ENCODE measurements at places on chromosomes 4 and X.

GRCh38 chrX:16606142-16606720, 43.7 kb upstream of the S100G start:
- DNase-seq = no peak

DNA sequence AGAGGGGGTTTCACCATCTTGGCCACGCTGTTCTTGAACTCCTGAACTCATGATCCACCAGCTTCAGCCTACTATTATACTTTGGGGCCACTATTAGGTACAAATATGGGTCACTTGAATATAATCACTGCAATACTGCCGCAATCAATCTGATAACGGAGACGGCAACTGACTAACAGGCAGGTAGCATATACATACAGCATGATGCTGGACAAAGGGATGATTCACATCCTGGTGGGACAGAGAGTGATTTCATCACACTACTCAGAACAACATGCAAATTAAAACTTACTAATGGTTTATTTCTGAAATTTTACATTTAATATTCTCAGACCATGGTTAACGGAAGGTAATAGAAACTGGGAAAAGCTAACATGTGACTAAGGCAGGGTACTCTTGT, 10.9 kb downstream of the LRBA start:
- DNase-seq = peak; percentile 80

DNA sequence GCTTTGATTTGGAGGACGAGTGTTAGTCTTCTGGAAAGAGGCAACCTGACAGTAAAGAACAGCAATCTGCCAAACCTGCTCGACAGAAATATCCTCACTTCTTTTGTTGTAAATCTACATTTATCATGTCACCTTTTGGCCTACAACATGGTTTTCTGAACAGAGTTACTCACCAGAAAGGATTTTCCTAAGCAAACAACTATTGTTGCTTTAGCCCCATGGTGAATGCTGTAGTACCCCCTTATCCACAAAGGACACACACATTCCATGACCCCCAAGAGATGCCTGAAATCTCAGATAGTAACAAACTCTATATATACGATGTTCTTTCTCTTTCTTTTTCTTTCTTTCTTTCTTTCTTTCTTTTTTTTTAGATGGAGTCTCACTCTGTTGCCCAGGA, 42.7 kb downstream of the TMEM150C start:
- peak; percentile 13 for DNase-seq

GRCh38 chr4:153465615-153466080, 512 bp upstream of the TMEM131L start:
- no peak for DNase-seq

DNA sequence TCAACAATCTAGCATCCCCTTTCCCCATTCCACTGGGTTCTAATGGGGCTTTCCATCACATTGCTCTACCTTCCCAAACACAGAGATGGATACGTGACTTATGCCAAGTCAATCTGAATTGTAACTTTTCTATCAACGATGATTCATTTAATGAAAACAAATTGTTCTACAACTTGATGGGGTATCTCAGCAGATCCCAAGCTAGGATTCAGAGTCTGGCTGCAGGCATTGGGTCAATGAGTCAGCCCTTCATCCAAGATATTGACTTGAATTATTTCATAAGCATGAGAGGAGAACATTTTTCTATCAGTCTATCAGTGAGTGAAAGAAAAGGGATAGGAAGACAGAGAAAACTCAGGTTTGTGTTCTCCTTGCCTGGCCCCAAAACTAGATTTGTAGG, 15.0 kb upstream of the HPGDS start:
- peak; percentile 3 for DNase-seq

DNA sequence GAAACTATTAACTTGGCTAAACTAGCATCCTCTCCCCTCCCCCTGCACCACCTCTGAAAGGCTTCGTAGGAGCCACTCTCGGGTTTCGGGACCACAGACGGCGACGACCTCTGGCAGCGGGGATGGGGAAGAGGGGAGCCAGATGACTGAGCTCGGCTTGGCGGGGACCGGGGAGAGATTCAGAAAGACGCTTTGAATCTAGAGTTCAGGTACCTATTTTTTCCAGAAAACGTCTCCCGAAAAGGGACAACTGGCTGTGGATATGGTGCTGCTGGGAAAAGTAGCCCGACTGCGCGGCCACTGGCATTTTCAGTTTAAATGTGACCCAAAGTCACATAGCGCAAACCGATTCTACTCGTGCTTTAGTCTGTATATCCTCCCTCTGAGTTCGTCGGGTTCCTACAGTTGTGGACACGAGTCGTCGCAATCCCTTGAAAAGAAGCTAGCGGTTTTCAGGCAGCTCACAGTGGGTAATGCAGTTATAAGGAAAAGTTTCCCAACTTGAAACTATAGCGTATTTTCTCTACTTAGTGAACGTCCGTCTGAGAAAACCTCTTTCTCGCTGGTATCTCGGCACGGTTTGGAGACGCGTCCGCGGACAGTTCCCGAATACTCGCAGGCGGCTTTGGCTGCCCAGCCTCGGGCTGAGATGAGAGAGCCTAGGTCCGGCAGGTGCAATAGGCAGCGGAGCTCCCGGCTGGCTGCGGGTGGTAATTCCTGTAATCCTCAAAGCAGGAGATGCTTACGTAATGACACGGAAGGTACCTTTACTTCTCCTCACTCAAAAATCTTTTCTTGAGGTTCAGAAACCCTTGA, 1.3 kb downstream of the PARM1 start:
- DNase-seq = peak; percentile 18

- peak; percentile 7 for DNase-seq
Observed at GRCh38 chr4:130233377-130234047, 1137.6 kb downstream of the C4orf33 start.

DNA sequence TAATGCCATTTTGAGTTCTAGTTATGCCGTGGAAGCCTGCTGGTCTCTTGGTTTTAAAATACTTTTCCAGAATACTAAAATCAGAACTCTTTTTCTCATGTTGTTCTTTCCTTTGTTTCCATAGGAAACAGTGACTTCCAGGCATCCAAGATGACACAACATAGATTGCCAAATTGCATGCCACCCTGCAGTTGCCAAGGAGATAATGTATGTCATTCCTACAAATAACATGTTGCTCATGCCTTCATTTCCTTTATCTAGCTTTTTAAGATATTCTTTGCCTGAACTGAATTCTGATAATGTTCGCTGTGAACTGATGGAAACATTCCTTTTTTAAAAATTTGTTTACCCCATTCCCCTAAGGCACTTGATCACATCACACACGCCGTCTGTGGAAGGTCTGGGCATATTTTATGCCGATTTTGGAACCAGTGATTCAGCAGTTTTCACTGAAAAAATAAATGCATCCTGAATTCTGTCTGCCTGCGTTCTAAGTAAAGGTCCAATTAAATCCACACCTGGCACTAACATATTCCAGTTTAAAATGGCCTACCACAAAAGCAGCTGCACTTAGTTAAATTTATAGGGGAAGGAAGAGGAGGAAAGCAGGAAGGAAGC, 38.0 kb upstream of the COX7B2 start:
- no peak for DNase-seq

DNA sequence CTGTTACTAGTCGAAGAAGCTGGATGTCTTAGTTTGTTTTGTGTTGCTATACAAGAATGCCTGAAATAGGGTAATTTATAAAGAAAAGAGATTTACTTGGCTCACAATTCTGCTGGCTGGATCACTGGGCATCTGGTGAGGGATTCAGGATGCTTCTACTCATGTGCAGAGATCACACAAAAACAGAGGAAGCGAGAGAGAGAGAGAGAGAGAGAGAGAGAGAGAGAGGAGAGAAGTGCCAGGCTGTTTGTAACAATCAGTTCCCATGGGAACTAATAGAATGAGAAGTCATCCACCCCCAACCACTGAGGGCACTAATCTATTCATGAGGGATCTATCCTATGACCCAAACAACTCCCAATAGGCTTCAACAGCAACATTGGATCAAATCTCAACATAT, 66.2 kb upstream of the FAM9A start:
- no peak for DNase-seq

- no peak for DNase-seq
Observed at GRCh38 chr4:7655511-7656243, 220.9 kb upstream of the PSAPL1 start.

DNA sequence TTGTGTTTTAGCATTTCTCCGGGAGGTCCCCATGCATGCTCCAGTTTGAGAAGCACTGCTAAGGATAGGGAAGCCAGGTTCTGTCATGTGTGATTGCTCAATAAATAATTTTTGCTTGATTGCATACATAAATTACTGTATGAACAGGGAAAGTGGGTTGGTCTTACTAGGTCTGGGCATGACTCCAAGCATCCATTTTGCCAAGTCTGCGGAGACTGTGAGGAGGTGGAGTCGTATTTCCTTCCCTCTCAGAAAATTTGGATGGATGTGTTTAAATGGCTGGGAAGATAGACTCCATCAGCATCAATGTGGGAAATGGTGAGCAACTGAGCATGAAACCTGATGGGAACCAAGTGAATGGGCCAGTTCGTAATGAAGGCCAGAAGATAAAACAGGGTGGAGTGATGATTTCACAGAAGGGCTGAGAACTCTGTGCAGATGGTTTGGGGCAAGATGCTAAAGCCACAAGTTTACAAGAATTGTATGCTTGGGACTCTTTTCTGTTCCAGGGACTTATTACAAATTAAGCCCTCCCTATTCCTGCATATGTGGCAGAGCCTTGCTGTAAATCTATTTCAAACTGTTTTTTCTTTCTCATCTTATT, 84.1 kb downstream of the NHS start:
- DNase-seq = peak; percentile 37

- no peak for DNase-seq
Observed at GRCh38 chr4:159296061-159296460, 193.2 kb downstream of the RAPGEF2 start.

All from foreskin keratinocyte (primary cell).